Cerebellar nuclear complex (tissue), 1 donor: ENCODE measurements at places on chromosomes 4 and X.

- DNase-seq, result no peak
Observed at GRCh38 chr4:13543032-13543838, 1.1 kb downstream of the NKX3-2 start.

GRCh38 chrX:73826996-73827395, 264.0 kb downstream of the CHIC1 start:
- no peak for DNase-seq

DNA sequence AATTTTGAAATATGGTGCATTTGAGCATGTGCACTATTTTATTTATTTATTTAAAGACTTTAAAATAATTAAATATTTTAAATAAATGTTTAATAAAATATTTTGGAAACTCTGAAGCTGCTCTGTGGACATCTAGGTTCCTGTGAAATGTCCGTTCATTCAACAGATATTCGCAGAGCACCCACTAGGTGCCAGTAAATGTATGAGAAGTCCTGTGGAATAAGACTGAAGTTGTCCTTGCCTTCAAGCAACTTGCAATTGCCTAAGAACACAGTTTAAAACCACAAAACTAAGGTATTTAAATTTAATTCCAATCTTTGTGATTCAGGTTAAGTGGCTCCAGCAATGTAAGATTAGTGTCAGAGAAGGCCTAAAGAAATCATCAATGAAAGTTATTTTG, 306.7 kb downstream of the GBA3 start:
- DNase-seq, result no peak

DNA sequence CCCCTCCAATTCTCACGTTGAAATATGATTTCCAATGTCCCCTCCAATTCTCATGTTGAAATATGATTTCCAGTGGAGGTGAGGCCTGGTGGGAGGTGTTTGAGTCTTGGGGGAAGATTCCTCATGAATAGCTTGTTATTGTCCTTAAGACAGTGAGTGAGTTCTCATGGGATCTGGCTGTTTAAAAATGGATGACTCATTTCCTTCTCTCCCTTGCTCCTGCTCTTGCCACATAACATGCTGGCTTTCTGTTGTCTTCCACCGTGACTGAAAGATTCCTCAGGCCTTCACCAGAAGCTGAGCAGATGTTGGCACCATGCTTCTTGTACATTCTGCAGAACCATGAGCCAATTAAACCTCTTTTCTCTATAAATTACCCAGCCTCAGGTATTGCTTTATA, 346.8 kb upstream of the TECRL start:
- no peak for DNase-seq

DNA sequence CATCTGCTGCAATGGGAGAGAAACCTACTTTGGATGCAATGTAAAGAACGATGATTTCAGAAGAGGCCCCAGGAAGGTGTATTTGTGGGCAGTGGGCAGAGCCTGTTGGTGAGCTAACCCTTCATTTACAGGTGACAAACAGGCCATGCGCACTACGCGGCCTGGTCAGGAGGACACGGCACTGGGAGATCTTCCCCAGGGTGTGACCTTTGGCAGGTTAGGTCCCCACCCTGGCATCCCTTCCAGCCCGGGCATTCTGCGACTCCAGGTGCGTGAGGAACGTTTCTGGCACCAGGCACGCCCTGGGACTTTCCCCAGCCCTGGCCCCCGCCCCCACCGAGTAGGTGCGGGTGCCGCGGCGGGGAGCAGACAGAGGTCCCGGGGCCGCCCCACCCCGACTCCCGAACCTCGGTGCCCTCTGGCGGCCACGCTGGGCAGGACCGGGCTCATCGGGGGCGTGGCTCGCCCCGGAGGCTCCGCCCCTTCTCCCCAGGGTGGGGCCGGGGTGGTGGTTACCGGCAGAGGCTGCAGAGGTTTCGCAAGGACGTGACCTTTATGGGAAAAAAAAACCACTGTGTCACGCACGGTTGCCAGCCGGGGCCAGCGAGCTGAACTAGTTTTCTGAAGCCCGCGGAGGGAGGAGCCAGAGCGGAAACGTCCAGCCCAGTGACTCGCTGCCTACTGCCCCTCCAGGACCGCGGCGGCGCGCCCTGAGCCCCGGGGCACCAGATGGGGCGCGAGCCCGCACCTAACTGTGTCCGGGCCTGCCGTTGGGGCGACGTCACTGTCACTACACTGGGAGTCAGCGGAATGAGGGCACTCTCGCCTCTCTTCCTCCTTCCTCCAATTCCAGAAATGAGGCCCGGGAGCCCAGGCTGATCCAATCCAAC, 5.0 kb upstream of the NYX start:
- no peak for DNase-seq

DNA sequence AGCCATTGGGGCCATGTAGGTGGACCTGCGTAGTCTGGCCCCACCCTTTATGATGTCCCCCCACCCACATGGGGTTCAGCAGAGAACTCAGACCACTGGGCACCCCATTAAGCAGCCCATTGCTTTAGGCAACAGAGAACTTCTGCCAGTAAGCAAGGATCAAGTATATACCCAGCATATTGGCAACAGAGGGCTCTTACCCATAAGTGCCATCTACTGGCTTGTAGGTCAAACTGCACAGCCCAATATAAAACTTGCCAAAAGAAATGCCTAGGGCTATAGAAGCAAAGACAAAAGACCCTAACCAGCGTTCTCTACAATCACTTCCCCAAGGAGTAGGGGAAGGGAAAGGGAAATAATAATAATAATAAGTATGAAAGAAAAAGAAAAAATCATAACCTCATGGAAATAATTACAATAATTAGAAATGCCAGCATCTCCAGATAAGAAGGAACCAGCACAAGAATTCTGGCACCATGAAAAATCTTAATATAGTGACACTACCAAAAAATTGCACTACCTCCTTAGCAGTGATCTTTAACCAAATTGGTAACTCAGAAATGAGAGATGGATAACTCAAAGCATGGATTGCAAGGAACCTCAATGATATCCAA, 1090.7 kb downstream of the FAT4 start:
- DNase-seq, result no peak

DNA sequence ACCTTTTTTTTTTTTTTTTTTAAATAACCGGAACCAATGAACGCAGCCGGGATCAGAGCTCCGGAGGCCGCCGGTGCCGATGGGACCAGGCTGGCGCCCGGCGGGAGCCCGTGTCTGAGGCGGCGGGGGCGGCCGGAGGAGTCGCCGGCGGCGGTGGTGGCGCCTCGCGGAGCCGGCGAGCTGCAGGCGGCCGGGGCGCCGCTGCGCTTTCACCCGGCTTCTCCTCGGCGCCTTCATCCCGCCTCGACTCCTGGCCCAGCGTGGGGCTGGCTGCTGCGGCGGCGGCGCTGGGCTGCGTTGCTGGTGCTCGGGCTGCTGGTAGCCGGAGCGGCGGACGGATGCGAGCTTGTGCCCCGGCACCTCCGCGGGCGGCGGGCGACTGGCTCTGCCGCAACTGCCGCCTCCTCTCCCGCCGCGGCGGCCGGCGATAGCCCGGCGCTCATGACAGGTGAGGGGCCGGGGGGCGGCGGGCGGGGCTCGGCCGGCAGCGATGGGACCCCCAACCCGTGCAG, 337 bp downstream of the STIM2 start:
- no peak for DNase-seq

GRCh38 chr4:140639066-140639465, 70.3 kb upstream of the UCP1 start:
- DNase-seq, result no peak

DNA sequence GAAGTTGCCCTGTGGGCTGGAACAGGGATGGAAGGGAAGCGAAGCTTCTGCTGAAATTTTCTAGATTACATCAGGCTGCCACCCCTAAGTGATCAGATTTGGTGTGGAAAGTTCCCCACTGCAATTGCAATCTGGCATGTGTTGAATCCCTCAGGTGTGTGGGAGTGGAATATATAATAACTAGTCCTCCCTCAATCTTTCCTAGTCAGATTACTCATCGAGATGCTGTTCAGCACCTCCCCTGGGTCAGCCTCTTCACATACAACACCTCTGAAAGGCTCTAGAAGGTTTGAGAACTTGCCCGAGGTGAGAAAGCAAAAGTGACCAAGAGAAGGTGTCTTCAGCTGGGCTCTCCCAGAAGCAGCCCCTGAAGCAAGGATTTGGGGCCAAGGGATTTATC, 336.8 kb downstream of the BCOR start:
- DNase-seq, result no peak

GRCh38 chr4:166846939-166847338, 387.4 kb downstream of the SPOCK3 start:
- DNase-seq, result no peak

- DNase-seq, result no peak
Observed at GRCh38 chrX:2872671-2873277, 44.0 kb downstream of the GYG2 start.

DNA sequence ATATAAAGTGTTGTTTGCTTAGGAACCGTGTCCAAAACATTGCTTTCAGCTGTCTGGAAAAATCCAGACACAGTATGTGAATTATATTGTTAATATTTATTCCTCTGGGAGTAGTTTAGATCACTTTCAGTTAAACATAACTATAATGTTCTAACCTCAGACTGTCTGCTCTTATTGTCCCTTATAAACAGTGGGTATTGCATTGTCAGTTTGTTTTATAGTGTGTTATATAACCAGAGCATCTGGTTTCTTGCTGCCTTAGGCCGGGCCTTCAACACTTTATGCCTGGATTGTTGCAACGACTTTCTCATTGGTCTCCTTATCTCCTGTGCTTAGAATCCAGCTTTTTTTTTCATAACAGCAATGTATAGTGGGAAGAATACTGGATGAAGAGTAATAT, 26.4 kb downstream of the ATG4A start:
- DNase-seq, result no peak

GRCh38 chrX:64152857-64153256, 52.7 kb downstream of the AMER1 start:
- DNase-seq, result no peak

DNA sequence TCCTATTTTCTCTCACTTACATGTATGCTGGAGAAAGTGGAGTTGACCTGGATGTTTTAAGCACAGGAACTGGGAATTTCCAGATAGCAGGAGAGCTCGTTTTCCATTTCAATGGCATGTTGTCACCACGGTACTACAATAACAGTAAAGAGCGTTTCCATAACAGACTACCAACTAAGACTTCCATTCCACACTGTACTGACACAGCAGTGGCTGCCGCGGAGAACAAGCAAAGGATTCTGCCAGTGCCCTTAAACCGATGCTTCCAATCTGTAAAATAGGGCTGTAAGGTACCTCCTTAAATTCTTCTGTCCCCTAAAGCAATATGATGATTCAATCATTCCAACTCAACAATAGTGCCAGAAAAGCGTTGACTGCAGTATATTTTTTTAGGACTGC, 143.9 kb downstream of the KLHL13 start:
- DNase-seq, result no peak

DNA sequence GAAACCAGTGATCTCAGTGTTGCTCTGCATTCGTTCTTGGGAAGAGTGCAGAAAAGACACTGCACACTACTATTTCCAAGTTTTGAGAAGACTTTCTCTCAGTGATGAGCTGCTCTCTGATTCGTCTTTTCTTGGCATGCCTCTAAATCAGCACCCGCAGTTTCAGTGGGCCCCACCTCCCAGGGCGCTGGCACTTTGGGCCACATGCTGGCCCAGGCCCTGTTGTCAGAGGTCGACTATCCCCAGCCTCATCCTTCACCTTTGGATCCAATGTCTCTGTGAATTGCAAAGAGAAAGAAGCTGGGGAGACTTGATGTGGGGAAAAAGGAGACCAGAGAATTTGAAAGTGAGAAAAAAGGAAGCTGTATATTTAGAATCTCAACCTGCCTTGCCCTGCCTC, 644.1 kb upstream of the PITX2 start:
- no peak for DNase-seq

DNA sequence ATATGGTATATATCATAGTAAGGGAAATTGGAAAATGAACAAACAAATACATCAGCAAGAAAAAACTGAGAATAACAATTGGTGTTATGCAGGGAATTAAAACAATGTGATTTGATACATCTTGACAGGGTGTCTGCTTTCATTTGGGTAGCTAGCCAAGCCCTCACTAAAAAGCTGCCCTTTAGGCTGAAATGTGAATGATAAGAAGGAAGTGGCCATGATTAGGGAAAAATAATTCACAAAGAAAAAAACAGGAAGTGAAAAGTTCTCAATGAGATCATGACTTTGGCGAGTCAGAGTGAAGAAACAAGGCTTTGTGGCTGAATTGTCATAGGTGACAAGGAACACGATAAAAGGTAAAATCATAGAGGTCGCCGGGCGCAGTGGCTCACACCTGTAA, 675.8 kb upstream of the SLIT2 start:
- DNase-seq, result no peak

GRCh38 chr4:187333151-187333550, 609.5 kb upstream of the FAT1 start:
- no peak for DNase-seq

DNA sequence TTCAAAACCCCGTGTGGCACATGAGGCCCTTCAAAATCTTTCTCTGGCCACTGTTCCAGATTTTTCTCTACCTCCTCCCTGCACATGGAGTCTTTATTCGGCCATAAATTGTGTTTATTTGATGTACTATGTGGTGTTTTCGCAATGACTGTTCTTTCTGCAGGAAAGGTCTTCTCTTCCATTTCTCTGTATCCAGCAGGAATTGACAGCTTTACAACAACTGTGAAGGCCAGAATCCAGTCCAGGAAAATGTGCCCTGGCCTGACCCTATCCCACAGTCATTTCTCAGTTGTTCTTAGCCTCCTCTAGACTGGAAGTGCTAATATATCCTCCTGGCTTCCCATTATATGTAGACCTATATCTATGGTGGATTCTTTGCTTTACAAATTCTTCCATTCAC, 191.4 kb downstream of the COL25A1 start:
- no peak for DNase-seq

- DNase-seq, result no peak
Observed at GRCh38 chr4:15870079-15870478, 68.5 kb downstream of the FGFBP1 start.

DNA sequence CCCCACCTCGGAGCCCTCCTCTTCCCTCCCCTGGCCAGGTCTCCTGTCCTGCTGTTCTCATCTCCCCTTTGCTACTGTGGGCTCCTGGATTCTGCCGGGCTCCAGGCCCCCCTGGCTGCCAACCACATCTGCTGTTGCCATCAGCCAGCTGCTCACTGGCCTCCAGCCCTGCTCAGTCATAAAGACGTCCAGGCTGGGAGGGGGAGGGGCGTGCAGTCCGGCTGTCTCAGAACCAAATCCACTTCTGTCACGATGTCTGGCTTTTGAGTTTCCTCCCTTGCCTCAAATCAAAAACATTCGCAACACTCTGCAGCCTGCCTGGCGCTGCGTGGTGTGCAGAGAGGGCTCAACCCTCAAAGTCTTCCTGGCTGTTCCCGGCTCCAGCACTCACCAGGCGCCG, 7.1 kb downstream of the RASL11B start:
- DNase-seq, result no peak

DNA sequence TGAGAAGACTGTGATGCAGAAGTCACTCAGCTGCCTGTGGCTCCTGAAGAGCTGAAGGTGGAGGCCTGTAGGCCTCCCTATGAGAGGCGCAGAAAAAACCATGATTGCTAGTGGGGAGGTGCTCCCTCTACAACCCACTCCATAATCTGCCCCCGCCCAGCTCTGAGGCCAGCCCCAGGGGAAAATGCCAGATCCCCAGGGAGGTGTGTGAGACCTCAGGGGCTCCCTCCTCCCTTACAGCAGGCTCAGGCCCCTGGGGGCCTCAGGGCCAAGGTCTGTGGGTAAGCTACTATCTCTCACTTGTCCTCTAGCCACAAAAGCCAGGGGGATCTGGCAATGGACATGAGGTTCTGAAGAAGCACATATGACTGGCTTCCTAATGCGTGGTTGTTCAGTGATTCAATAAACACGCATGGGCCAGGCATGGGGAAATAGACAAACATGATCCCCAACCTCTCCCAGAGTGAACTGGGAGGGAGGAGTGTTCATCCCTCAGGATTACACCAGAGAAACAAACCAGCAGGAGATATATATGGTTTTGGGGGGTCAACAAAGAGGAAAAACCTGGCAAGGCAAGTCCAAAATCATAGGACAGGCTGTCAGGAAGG, 51.0 kb upstream of the MTM1 start:
- no peak for DNase-seq

GRCh38 chr4:114366368-114366767, 232.2 kb upstream of the UGT8 start:
- no peak for DNase-seq
